ENCODE measurements at places on chromosomes 6 and 20.

DNA sequence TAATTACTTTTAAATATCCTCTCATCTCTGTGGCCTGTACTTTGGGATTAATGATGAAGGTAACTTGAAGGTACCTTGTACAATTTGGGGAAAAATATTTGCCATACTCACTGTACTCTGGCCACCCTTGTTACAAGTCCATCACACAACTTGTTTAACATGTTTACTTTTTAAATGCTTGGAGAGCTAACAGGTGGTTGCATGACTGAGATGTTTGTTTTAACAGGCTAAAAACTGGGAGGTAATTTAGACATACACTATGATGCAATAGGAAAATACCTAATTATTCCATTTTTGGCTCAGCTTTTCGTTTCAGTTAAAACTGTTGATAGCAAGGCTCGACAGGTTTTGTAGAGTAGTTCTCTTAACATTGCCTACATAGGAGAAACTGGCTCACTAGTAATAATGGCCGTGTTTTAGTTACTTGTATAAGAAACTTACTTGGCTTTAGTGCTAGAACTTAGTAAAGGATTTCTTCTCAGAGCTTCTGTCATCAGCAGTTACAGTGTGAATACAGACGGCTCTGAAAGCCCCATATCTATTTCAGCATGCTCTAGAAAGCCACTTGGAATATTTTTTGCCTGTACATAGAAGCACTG lies 489.8 kb upstream of the SOX4 start:
- no peak for DNase-seq

- peak; percentile 9 for DNase-seq
Observed at GRCh38 chr20:58133020-58133808, 95.2 kb downstream of the ANKRD60 start.

DNA sequence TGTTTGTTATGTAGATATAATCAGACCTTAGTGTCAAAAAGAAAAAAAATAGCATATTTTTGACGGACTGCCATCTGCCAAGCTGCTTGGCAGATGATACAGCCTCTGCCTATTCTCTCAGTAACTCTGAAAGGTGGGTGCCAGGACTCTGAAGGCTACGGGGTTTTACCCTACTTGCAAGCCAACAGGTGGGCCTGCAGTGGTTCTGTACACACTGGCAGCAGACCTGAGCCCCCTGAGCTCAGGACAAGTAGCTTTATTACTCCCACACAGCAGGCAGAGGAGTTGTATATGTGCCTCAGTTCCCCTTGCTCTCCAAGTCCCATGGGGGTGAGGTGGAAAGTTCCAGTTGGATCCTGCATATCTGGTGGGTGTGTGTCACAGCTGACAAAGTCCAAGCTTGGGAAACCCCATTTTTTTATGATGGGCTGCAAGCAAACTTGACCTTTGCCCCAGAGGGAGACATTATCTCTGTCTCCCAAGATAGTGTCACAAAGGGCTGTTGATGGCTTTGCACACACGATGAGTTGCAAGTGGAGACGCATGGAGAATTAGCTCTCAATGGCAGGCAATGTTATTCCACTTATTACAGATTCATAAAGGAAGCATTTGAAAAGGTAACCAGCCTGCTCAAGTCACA lies 20.5 kb upstream of the AFDN start:
- DNase-seq: no peak

DNA sequence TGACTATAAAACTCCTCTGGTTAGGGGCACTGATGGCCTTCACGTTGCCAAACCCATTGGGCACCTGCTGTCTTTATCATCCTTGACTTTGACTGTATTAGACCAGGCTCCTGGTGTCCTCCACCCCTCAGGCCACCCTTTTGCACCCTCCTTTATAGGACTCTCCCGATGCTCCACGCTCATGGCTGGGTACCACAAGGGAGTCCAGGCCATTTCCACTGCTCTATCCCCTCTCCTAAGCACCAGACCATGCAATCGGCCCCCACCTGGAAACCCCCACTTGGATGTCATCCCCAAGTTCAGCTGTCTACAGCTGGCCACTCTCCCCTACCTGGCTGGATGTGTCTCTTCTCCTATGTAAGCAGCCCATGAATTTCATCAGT lies 115.2 kb downstream of the TOX2 start:
- DNase-seq: no peak

- no peak for DNase-seq
Observed at GRCh38 chr6:56327946-56328727, 80.8 kb upstream of the COL21A1 start.

DNA sequence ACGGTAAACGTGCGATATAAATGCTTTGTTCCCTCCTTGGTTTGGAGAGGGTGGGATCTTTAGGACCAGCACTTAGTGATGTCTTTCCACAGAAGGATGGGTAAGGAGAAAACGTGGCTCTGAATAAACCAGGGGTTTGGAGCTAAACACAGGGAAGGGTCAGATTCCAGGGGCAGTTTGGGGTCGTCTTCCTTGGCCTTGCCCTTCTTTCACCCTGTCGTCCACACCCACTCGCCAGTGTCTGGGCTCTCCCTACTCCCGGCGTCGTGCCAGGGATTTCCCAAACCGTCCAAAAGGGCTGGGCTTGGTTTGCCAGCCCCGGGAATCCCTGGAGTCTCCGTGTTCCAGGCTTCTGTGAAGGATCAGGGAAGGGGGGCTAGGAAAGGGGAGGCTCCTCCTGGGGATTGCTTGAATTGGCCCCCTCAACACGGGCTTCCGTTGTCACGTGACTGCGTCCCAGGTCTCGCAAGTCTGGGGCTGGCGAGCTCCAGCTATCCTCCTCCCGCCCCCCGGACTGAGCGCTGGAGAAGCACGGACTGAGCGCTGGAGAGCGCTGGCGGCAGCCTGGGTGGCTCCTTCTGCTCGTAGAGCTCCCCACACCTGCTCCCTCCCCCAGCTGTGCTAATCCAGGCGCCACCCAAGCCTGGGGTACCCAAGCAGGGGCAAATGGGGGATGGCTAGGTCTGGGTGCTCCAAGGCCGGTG lies 9.4 kb upstream of the ARMC12 start:
- peak; percentile 57 for DNase-seq

- no peak for DNase-seq
Observed at GRCh38 chr6:160247457-160247883, 11.2 kb downstream of the SLC22A2 start.

DNA sequence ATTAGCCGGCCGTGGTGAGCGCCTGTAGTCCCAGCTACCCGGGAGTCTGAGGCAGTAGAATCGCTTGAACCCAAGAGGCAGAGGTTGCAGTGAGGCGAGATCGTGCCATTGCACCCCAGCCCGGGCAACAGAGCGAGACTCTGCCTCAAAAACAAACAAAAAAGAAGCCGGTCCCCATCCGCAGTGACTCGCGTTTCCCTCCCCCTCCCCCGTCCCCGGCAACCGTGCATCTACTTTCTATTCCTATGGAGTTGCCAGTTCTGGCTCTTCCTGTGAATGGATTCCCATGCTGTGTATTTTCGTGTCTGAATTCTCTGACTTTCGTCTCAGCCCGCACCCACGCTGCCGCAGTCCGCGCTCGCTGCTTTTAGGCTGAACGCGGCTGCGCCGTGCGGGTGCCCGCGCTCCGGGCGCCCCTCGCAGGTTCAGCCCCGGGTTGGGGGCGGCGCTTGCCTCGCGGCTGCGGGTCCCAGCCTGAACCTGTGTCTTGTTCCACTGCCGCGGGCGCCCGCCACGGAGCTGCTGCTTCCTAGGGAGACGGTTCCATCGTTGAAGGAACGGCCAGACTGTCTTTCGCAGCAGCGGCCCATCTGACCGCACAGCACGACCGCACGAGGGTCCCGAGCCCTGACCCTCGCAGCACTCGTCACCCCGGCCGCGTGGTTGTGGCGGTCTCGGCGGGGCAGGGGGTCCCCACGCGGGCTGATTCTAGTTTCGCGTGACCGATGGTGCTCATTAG lies 1.1 kb upstream of the MRGBP start:
- peak; percentile 62 for DNase-seq

GRCh38 chr20:3172933-3173609 lies at the start of gene LZTS3:
Gene LZTS3, minus strand, starts transcription at chr20:3173549. Its CDS starts 6,386 bp downstream, at chr20:3167163.
- peak; percentile 68 for DNase-seq

Data from EH (cell line).